Activated CD4-positive, alpha-beta memory T cell treated with anti-CD3 and anti-CD28 coated beads for 36 hours (primary cell): ENCODE measurements at places on chromosomes 7 and 10. TPM values are rescaled to one million over a fixed set of nuclear protein-coding genes. Genes with fewer than 3 reads are reported as not detected.

GRCh38 chr7:17144322-17144721 lies 154.1 kb upstream of the AHR start:
- DNase-seq = peak; percentile 83
- peaks cover 46% of the 10 kb centered on the region for H3K4me1 ChIP-seq
- peaks cover 2% of the 10 kb centered on the region for H3K27me3 ChIP-seq
- peak overlapping the region; percentile 53 for H3K27ac ChIP-seq

Gene PAXIP1
- 21.7 TPM for total RNA-seq

- no peak overlapping the region for H3K4me3 ChIP-seq
- H3K27me3 ChIP-seq = no peaks in the 10 kb centered on the region
- no peak overlapping the region for H3K27ac ChIP-seq
- H3K4me1 ChIP-seq = no peaks in the 10 kb centered on the region
- no peak for DNase-seq
Measured at GRCh38 chr10:81145975-81146374, 608.3 kb downstream of the SH2D4B start.

- H3K27me3 ChIP-seq = peaks cover 33% of the 10 kb centered on the region
- H3K4me3 ChIP-seq = no peak overlapping the region
- no peaks in the 10 kb centered on the region for H3K36me3 ChIP-seq
- H3K27ac ChIP-seq = no peak overlapping the region
Measured at GRCh38 chr7:148397551-148397950, 193.0 kb upstream of the C7orf33 start.

DNA sequence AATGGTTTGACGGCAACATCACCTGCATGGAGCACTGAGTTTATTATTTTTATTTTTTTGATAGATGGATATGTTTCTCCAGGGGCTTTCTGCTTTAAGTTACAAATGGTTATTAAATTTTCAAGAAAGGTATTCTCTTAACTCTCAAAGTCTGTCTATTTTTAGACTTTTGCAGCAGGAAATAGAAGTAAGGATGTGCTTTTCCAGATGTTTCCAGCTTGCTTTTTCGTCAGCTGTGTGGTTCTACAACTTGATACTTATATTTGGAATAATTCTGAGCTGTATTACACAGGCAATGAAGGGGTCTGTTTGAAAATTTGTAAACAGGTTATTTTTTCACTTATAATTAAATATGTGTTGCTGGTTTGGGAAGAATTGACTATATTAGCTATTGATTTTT lies 69.0 kb downstream of the CACNB2 start:
- peaks cover 6% of the 10 kb centered on the region for H3K27me3 ChIP-seq
- H3K4me1 ChIP-seq = peaks cover 2% of the 10 kb centered on the region
- no peak overlapping the region for H3K4me3 ChIP-seq
- no peak overlapping the region for H3K27ac ChIP-seq
- no peaks in the 10 kb centered on the region for H3K36me3 ChIP-seq

DNA sequence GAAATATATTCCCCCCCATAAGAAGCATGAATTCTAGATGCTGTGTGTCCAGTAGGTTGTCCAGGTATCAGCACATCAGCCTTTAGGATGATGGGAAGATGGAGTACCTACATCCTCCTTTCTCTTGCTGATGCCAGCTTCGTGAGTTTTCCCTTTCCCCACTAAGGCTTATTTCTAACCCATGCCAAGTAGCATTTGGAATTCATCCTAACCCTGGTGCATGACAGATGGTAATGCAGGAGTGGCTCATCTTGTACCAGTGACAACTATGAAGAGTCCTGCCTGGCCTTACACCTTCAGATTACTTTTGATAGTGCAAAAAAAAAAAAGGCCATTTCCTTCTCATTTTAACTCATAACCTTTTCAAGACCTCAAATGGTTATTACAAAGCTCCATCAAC lies 58.7 kb downstream of the ARHGAP21 start:
- H3K27me3 ChIP-seq = no peaks in the 10 kb centered on the region
- no peak overlapping the region for H3K4me3 ChIP-seq
- no peaks in the 10 kb centered on the region for H3K4me1 ChIP-seq
- no peaks in the 10 kb centered on the region for H3K36me3 ChIP-seq
- no peak for DNase-seq
- no peak overlapping the region for H3K27ac ChIP-seq

GRCh38 chr7:124022551-124022950 lies 10.3 kb downstream of the TMEM229A start:
- DNase-seq = no peak
- no peaks in the 10 kb centered on the region for H3K27me3 ChIP-seq
- H3K4me1 ChIP-seq = no peaks in the 10 kb centered on the region
- no peak overlapping the region for H3K4me3 ChIP-seq
- no peaks in the 10 kb centered on the region for H3K36me3 ChIP-seq
- H3K27ac ChIP-seq = no peak overlapping the region

- no peak for DNase-seq
- H3K27me3 ChIP-seq = no peaks in the 10 kb centered on the region
- H3K36me3 ChIP-seq = peaks cover 45% of the 10 kb centered on the region
- no peak overlapping the region for H3K4me3 ChIP-seq
- H3K27ac ChIP-seq = no peak overlapping the region
- peaks cover 18% of the 10 kb centered on the region for H3K4me1 ChIP-seq
Measured at GRCh38 chr10:86439544-86439943, 72.9 kb upstream of the GRID1 start.

GRCh38 chr7:41385996-41386395 lies 316.9 kb downstream of the INHBA start:
- H3K36me3 ChIP-seq = no peaks in the 10 kb centered on the region
- H3K4me3 ChIP-seq = no peak overlapping the region
- no peak overlapping the region for H3K27ac ChIP-seq
- no peaks in the 10 kb centered on the region for H3K4me1 ChIP-seq

DNA sequence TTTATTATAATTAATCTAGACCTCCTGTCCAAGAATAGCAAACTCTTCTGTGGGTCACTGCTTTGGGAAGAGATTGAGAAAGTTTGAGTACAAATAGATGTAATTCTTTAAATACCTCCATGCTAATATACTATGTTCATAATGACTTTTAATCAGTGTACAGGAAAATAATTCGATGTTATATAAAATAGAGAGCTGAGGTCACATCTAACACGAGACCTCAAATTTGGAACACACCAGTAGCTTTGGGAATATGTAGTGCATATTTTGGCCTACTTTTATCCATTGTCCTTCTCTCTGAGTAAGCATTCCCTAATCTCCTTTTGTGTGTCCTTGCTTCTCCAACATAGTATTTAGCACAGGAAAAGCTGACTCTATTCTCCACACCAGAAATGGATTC lies 27.3 kb upstream of the CABCOCO1 start:
- H3K36me3 ChIP-seq = no peaks in the 10 kb centered on the region
- no peaks in the 10 kb centered on the region for H3K4me1 ChIP-seq
- no peak overlapping the region for H3K27ac ChIP-seq

DNA sequence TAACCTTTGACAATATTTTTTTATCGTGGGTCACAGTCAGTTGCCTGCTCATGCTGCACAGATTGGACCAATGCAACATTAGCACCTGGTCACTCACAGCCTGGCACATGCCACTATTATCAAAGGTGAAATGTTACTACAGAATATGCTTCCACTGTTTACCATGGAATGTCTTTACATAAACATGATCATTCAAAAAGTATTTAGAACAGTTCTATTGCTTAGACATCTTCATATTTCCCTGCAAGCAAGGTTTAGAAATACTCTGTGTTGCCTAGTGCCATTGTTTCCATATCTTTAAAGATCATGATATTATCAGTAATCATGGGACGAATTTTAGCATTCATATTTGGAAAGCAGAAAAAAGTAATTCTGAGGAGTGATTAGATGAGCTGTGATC lies 179.9 kb upstream of the CHRM2 start:
- no peak overlapping the region for H3K27ac ChIP-seq
- H3K27me3 ChIP-seq = no peaks in the 10 kb centered on the region
- no peaks in the 10 kb centered on the region for H3K36me3 ChIP-seq
- no peaks in the 10 kb centered on the region for H3K4me1 ChIP-seq
